ENCODE measurements at places on chromosomes 13 and 19.
A peak's percentile ranks its signal among the peaks of the same experiment; 100 is the strongest.

- peak; percentile 40 for DNase-seq
Observed at GRCh38 chr13:24127116-24127631, 33.3 kb upstream of the SPATA13 start.

GRCh38 chr19:33510462-33511194 is 11.0 kb downstream of the PEPD start:
- DNase-seq = no peak

DNA sequence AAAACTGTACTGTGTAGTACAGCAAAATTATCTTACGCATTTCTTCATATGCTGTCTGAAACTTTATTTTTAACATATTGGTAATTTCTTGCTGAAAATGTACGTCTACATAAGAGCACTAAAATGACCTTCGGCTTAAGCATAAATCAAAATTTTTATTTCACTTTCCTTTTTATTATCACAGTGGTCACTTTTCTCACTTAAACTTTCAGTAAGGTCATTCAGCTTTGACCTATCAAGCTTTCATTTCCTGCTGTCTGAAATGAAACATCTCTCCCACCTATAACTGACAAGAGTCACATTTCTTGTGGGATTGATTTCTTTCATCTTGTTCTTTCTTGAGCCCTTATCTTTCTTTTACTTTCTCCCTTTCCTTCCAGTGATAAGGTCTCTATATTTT is 2212.7 kb upstream of the PCDH20 start:
- DNase-seq = no peak

- DNase-seq = no peak
Observed at GRCh38 chr19:30159636-30160035, 212.5 kb upstream of the ZNF536 start.

- DNase-seq = peak; percentile 37
Observed at GRCh38 chr13:38394777-38395496, 45.3 kb downstream of the UFM1 start.

GRCh38 chr13:90375851-90376250 is 971.6 kb upstream of the MIR17HG start:
- DNase-seq = peak; percentile 7

DNA sequence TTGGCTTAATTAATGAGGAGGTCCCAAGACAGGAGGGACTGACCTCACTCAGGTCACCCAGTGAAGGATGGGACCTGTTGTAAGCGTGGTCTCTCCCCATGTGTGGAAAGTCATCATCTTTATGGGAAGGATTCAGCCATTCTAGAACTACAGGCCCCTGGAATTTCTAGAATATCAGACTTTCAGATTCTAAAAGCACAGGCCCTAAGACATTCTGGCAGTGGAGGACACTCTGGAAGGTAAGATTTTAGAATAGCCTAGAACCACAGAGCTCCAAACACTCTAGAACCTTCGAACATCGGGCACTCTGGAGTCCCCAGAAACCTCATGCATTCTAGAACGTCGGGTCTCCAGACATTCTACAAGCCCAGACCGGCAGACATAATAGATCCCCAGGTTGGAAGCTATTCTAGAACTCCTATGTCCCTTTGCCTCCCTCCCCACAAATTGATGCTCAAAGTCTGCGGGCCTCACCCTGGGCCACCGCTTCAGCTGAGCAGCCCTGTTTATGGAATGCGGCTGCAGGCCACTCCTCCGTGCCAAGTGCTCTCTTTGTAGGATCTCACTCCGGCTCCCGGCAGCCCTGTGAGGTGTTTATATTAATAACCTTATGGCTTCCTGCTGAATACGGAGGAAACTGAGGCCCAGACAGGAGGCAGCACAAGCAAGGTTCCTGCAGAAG is 1.9 kb upstream of the KLK15 start:
- peak; percentile 1 for DNase-seq

DNA sequence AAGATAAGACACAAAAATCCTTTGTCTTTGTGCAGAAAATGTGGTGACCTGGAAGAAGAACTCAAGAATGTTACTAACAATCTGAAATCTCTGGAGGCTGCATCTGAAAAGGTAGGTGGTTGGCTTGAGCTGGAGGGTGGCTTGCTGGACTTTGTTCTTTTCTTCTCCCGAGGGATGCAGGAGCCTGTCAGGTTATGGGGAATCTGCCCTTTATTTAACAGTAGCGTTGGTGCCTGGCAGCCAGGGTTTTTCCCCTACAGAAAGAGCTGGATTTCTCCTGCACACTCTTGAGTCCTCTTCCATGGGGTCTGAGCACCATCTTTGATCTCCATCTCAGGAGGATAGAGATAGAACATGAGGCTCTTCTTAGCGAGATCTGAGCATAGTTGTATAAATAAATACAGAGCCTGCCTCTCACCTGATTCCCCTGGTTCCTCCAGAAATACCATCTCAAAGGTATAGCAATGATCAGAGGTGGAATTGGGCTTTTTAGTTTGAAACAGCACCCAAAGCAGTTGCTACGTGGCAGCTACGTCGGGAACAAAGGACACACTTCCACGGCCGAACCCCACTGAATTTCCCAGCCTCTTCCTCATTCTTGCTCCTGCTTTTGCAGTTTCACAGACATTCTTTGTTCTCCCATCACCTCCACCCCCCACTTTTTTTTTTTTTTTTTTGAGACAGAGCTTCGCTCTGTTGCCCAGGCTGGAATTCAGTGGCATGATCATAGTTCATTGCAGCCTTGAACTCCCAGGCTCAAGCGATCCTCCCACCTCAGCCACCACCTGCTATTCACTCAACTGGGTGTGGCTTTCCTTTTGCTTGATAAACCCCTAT is 12.9 kb downstream of the TPM4 start:
- DNase-seq = no peak

DNA sequence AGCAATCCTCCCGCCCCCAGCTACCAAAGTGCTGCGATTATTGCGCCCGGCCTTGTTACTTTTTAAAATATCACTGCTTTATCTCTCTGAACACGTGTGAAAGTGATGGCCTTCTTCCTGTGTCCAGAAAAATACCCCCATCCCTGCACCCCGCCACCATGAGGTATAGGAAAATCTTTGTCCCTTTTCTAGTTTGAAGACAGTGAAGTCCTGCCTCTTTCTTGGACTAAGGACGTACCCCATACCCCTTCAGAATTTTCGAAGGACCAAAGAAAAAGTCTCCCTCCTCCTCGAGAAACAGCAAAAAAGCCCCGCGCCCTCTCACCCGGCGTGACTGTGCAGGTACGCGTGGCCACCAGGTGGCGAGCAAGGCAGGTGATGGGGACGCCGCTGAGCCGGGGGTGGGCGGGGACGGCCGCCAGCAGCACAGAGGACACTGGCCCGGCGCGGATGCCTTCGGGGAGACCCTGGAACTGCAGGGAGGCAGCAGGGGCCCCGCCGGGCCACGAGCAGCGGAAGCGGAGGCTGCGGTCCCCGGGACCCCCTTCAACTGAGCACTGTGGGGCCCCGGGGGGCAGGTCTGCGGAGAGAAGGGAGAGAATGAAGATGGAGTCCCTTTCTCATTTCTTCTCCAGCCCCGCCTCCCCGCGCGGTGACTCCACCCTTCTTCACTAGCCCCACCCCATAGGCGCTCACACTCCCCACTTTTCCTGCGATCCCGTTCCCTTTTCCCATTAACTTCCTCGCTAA is 3.2 kb downstream of the VSIG10L start:
- peak; percentile 62 for DNase-seq

DNA sequence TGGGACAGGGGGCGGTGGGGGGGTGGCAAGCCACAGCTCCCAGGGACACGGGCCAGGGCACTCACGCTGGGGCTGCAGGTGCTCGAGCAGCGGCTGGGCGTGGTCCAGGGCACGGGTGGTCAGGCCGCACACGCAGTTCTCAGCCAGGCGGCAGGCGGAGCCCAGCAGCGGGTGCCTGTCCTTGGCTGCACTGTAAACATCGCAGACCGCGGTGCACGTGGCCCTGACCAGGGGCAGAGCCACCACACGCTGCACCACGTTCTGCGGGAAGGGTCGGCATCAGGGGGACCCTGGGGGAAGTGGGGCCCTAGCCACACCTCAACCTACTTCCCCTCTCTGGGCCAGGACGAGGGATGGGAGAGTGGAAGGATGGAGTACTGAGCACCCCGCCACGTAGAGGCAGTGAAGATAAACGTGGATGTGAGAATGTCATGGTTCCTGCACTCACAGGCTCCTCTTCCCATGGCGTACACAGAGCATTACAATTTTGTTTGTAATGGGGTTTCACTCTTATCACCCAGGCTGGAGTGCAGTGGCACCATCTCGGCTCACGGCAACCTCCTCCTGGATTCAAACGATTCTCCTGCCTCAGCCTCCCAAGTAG is 3.4 kb downstream of the PLIN5 start:
- DNase-seq = no peak

GRCh38 chr13:26442541-26442940 is 114.9 kb upstream of the WASF3 start:
- DNase-seq = peak; percentile 7

DNA sequence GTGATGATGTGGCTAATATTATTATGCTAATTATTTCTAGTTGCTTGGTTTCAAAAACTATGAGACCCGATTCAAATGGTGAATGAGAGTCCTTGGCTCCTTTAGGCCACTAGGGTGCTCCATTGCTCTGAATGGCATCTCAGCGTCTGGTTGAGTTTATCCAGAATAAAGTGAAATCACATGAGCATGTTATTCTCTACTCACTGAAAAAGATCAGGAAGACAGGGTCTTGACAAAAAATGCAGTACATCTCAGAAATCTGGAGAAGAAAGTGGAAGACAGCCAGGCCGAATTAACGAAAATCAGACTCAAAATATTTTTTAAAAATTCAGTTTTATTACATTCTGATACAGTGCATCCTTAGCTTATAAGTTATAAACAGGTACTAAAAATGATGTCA is 516.2 kb downstream of the MYO16 start:
- DNase-seq = peak; percentile 88

DNA sequence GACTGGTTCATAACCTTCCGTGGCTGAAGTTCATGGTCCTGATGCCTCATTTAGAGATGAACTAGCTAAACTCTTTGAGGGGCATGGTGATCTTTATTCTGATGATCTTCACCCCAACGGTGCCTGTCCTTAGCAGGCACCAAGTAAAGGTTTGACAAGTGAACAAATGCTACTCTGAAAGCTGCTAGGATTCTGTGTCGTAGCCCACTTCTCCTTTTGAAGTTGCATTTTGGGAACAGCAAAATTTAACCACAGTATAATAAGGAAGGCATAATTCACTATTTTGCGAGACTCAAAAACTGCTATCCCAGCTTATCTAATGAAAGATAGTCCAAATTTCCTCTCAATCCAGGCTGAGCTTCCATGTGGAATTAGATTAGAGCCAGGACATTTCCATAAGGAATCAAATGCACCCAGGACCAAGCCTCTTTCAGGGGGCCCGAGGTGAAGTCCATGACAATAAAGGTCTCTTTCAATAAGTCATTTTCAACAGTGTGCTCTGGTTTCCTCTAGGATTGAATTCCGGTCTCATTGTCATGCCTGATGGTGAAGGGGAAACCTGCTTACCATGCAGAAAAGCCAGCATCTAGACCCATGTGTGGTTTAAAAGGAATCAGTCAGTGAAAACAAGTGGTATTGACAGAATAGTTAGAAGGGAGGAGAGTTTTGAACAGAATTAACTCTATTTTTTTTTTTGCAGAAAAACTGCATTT is 23.1 kb downstream of the SIAH3 start:
- DNase-seq = no peak

DNA sequence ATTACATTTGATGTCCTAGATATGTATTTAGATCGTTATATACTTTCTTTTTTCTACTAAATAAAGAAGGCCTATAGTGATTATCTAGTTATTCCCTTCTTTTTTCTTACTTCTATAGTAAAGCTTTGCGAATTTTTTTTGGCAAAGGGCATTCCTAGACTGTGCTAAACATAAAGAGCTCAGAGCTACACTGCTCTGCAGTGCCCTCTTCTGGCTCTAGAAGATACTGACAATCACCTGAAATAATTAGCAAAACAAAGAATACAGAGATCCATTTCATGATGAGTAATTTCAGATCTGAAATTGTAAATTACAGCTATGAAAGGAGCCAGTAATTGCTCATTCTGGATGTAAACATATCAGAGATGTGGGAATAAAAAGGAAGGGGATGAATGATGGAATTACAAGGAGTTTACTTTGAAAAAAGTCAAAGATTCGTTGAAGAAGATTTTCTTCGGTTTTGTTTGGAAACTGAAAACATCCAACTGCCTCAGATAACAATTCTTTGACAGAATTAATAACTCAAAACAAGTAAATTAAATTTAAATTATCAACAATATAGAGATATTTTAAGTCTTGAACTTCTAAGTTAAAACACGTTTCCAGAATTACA is 288.5 kb downstream of the NALCN start:
- DNase-seq = peak; percentile 33

GRCh38 chr19:49335071-49335783 is at the start of gene CD37:
TSS of gene CD37 (plus strand) at chr19:49335406. CDS start at chr19:49335541, 135 bp downstream.
- no peak for DNase-seq

GRCh38 chr19:7772752-7773291 is 9.8 kb downstream of the CLEC4M start:
- peak; percentile 62 for DNase-seq

DNA sequence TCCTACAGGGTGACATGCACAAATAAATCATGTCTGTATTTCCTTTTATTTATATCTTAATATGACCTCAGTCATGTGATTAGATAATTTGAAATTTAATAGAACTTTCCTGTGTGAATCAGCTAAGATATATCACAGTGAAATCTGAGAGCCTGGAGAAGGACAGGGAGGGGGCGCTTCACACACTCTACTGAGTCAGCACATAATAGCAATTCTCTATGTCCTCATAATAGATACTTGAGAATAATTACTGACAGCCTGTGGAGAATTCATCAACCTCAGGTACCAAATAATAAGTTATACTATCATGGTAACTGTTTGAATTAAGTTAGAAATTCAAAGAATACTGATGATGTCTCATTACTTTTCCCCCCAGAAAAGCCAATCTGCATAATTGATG is 98.0 kb upstream of the SLC10A2 start:
- no peak for DNase-seq

DNA sequence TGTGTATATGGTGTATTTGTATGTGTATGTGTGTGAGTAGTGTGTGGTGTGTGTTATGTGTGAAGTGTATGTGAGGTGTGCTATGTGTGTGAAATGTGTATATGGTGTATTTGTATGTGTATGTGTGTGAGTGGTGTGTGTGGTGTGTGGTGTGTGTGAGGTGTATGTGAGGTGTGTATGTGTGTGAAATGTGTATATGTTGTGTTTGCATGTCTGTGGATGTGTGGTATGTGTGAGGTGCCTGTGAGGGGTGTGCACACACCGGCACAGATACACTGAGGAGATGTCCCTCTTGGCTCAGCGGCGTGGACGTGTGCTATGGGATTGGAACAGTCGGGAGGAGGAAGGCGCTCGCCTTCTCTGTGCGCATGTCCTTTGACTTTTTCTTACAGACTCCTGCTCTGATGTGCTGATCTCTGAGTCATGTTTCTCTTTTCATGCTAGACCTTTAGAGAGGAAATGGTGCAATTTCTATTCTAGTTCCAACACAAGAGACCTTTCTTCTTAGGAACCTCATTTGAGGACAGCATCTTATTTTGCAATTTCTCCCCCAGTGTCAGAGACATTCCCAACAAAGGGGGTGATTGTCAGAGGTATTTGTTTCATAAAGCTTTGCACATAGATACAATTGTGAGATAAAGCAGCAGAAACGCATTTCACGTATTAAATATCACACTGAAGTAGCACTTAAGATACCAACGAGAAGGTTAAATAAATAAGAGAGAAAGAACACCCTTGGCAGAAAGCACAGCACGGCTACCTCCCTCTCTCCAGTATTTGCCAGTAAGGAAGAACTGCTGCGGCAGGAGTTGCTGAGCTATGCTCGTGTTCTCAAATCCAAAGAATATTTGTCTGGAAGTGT is 11.3 kb upstream of the TNFRSF19 start:
- peak; percentile 94 for DNase-seq

GRCh38 chr19:17496337-17496997 is 15.0 kb upstream of the PGLS start:
- DNase-seq = peak; percentile 60

- peak; percentile 60 for DNase-seq
Observed at GRCh38 chr13:96141032-96141431, 51.1 kb downstream of the HS6ST3 start.

- no peak for DNase-seq
Observed at GRCh38 chr13:33815011-33815550, 2.9 kb upstream of the RFC3 start.

Measured in amniotic epithelial cell (primary cell).